Daoy (cell line): ENCODE measurements at places on chromosomes 11 and 22.

- no peak for DNase-seq
These were observed 715.1 kb upstream of the API5 start for GRCh38 chr11:42596576-42597145.

DNA sequence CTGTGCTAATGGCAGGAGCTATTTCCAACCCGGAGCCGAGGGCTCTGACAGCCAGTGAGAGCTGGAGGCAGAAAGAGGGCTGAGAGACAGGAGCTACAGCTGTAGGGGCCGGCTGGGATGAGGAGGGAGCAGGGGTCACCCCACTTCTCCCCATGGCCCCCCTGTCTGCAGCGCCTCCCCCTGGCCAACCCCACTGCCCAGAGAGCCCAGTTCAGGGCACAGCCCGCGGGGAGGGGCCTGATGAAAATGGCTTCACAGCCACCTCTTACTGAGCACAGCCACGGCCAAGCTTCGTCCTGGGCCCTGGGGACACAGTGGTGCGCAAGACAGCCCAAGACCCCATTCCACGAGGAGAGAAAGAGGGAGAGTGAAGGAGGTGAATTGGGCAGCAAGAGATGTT is 27.9 kb downstream of the RPL3 start:
- no peak for DNase-seq

GRCh38 chr11:35098855-35099254 is 40.1 kb upstream of the CD44 start:
- DNase-seq: no peak

DNA sequence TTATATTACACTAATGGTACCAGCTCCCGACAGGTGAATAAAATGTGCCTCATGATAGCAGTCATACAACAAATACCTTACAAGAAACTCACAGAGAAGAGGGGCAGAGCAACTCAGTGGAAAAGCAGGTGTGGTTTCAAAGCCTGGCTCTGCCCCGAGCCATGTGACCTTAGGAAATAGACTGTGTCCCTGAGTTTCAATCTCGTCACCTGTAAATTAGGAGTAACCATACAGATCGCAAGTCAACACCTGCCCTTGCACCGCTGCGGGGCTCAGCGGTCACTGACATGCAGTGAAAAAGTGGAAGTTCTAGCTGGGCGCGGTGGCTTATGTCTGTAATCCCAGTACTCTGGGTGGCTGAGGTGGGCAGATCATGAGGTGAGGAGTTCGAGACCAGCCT is 11.9 kb upstream of the MRTFA start:
- no peak for DNase-seq

DNA sequence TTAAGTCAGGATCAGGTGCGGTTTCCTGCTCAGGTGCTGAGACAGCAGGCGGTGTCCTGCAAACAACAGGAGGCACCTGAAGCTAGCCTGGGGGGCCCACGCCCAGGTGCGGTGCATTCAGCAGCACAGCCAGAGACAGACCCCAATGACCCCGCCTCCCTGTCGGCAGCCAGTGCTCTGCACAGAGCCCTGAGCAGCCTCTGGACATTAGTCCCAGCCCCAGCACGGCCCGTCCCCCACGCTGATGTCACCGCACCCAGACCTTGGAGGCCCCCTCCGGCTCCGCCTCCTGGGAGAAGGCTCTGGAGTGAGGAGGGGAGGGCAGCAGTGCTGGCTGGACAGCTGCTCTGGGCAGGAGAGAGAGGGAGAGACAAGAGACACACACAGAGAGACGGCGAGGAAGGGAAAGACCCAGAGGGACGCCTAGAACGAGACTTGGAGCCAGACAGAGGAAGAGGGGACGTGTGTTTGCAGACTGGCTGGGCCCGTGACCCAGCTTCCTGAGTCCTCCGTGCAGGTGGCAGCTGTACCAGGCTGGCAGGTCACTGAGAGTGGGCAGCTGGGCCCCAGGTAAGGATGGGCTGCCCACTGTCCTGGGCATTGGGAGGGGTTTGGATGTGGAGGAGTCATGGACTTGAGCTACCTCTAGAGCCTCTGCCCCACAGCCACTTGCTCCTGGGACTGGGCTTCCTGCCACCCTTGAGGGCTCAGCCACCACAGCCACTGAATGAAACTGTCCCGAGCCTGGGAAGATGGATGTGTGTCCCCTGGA is at the start of gene MYO7A:
TSS of gene MYO7A (plus strand) at position 327 of the 772 bp plus-strand sequence. CDS start 2,389 bp downstream, outside the sequence.
- DNase-seq: peak; percentile 30

DNA sequence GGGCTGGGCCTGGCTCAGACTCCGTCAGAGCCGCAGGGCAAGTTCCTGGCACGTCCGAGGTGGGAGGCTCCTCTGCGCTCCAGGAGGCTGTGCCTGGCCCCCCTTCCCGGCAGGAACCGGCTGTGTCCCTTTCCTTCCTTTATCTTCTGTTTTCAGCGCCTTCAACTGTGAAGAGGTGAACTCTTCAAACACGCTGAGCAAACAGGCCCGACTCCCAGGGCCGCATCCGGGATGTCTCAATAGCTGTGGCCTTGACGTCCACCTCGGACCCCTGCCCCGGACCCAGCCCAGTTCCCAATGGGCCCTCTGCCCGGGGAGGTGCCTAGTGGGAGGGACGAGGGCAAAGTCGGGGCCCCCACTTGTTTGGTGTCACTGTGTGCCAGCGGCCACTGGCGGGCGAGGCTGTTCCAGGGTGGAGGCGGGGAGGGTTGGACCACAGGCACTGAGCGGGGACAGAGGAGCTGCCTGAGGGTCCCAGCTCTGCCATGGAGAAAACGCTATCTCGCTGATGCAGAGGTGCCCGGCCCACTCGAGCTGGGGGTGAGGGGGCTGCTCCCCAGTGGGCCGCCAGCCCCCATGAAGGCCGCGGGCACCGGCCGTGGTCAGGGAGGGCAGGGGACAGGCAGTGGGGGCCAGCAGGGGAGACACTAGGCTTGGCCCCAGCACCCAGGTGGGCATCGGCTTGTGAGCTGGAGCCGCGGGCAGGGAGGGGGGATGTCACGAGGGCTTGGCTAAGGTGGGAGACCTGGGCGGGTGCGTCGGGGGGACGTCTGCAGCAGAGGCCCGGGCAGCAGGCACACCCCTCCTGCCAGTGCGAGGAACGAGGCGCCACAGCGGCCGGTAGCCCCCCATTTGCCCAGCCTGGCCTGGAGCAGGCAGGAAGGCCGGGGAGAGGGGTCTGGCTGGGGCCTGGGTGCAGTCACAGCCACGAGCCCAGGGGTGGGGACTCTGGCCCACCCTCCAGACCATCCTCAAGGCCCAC is 2.7 kb upstream of the MUC5B start:
- no peak for DNase-seq

GRCh38 chr11:74196781-74197486 is 25.8 kb downstream of the PPME1 start:
- DNase-seq: no peak

GRCh38 chr22:48105259-48105658 is 1342.8 kb downstream of the TBC1D22A start:
- no peak for DNase-seq

DNA sequence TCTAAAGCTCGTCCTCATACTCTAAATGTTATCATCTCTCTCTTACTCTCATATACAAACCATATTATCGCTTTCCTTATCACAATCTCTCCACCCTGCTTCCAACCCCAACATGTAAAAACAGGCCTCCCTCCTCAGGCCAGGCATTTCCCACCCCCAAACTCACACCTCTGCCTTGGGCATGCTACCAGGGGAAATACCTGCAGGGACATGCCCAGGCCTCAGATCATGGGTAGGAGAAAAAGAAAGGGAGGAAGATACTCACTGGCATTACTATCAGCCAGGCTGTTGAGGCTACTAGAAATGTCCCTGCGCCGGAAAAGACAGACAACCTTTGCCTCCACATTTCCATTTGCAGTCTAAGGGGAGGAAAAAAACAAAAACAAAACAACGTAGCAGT is 1.8 kb downstream of the MTA2 start:
- no peak for DNase-seq

DNA sequence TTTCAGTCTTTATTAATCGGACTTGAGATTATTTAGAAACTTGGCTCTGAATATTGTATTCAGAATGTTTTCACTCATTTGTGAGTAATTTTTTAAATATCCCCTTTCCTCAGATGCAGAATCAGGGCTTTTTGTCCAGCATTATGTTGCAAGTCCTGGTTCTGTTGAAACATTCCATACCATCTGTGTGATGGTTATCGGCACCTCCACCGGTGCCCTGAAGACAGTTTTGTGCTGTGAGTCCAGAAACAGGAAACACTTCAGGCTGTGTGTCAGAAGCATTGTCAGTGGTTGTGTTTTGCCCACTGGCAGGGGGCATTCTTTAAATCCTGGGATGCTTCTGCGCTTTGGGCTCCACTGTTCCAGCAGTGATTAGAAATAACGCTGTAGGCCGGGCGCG is 20.4 kb downstream of the CDPF1 start:
- no peak for DNase-seq

DNA sequence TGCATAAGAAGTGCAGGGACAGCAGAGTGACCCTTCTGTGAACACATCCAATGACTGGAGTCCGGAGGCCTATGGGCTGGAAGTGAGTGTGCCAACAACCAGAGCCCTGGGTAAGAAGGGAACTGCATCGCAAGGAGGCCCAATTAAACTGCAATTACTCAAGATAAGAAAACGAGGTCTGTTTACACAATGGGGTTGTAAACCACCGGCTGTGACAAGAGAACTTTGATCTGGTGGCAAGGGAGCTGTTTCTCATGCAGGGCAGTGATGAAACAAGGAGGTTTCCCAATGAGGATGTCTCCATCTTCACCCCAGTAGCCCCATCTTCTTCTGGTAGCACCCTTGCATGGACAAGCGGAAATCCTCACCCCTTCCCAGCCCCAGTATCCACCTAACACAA is 21.5 kb downstream of the ETS1 start:
- no peak for DNase-seq

DNA sequence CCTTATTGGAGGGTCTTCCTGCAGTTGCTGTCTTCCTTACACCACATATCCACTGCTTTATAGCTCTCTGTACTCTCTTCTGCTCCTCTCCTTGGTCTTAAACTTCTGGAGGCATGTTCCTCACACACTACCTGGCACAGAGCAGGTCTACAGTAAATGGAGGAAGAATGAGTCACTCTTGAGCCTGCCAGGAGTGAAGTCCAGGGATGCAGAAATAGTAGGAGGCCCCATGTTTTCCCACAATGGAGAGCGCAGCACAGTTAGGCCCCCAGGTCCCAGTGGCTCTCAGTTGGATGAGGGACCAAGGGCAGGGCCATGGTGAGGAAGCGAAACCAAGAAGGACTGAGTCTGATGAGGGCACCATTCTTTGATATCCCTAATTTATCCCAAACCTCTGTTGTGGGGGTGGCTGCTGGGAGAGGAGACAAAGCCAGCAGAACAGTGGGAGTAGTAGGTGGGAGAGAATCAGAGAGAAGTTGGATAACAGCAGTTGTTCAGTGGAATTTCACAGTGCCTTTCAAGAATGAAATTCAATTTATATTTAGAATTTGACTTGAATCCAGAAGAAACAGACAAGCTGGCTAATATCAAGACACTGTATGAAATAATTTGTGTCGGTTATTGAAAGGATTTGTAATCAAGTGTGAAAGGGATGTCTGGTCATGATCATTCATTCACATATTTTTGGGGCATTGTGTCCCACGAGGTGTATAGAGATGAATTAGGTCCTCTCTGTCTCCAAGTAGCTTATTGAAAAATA is 187.8 kb downstream of the HIPK3 start:
- peak; percentile 18 for DNase-seq

DNA sequence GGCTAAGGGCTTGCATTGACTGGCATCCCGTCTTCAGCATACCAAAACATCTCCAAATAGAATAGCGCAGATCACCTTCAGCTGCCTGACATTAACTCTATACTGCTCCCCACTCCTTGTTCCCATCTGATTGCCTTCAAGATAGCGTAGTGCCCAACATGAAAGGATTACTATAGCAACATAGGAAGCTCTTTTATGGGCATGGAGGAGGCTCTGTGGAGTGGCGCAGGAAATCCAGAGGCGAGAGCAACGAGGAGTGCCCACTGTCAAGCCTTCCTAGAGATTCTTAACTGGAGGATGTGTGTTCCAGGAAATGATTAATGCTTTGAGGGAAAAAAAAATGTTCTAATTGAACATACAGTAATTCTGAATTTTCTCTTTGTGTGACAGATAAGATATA is 213.3 kb downstream of the CADM1 start:
- DNase-seq: peak; percentile 5

DNA sequence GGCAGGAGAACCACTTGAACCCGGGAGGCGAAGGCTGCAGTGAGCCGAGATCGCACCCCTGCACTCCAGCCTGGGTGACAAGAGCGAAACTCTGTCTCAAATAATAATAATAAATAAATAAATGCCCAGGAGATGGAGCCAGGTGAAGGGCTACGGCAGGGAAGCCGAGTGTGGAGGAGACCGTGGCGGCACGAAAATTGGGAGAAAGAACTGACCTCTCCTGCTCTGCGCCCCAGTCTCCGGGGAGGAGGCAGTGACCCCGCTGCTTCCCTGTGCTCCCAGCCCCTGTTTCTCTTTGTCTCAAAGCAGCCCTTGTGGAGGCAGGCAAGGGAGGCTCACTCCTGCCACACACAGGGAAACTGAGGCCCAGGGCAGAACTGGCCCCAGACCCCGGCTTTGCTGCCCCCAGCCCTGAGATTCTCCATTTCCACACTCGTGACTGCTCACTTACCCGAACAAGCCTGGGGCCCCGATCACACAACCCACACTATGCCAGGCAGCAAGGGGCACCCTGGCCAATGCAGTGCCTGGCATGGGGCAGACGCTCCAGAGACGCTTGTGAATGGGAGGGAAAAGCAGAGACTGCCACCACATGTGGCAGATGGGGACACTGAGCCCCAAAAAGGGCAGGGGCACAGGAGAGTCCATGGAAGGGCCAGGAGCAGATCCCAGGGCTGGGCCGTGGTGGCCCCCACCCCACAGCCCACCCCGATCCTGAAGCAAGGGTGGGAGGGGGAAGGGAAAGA is 80.4 kb upstream of the PRR5 start:
- DNase-seq: no peak

DNA sequence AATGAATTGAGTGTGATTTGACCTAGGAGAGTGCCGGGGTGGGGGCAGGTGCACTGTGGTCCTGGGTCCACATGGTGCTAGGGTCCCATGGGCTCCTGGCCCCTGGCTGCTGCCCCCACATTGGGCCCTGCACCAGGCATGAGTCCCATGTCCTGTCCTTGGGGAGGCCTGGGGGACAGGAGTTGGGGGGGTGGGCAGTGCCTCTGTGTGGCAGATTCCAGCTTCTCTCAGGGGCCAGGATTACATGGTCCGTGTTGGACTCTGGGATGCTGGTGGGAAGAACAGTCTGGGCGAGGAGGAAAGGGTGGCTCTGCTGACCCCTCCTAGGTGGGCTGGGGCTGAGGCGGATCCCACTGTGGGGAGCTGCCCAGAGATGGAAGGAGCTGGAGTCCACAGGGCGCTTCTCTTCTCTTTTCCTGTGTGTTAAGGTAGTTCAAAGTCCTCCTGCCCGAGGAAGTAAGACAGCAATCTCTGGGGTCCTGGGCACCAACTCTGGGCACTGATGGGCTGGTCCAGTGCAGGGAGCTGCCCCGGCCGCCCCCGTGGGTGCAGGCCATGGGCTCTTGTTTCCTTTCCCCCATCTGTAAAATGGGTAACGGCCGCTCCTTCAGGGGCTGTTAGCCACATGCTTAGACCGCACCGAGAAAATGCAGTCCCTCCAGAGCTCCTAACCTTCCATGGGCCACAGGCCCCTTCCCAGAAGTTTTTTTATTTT is 19.8 kb downstream of the KCNQ1 start:
- no peak for DNase-seq
